ENCODE measurements at places on chromosomes 3 and 15.
A peak's percentile ranks its signal among the peaks of the same experiment; 100 is the strongest.

DNA sequence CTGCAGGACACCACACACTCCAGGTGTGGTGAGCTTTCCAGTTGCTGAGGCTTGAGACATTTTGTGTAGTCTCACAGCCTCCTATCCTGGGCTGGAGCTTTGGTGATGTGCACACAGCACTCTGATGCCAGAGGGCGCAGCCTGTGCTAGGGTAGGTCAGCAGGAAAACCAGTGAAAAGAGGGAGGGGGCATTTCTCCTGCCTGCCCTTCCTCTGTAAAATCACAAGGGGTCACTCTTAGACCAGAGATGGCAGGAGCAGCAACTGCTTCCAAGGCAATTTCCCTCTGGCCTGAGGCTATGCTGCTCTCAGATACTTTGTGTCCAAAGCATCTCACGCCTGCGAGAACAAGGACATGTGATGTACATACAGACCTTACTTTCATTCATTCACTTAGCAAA lies 16.5 kb upstream of the MUSTN1 start:
- DNase-seq, result peak; percentile 64

DNA sequence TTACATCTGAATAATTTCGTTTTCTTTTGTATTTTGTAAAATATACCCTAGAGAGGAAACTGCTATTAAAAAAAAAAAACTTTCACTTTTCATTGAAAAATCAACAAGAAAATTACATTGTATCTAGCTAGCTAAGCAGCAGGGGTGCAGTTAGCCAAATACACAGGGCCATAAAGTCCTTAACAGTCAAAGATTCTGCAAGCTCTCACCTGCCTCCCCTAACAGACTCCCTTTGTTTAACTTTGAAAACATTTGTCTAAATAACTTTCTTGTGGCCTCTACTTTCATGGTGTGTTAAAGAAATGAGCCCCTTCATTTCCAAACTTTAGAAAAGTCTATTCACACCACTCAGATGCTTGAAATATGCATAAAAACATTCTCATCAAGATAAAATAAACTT lies 23.3 kb downstream of the CBLB start:
- no peak for DNase-seq

GRCh38 chr3:128133273-128133883 lies 9.8 kb upstream of the RUVBL1 start:
- DNase-seq, result peak; percentile 72

DNA sequence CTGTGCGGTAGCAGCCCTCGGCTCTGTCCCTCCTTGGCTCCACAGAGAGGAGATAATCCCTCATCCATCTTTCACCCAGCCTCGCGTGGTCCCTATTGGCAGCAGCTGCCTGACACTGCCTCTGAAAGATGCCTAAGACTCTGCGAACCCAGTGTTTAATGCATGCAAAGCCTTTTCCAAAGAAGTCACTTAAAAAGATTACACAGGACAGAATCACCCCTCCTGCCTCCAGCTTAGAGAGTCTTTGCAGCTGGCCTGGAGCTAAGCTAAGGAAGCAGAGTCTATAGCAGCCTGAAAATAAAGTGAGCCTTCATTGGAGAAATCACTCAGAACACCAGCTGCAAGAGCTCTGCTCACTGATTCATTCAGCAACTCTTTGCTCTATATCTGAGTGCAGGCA lies 247.2 kb downstream of the SHQ1 start:
- no peak for DNase-seq

DNA sequence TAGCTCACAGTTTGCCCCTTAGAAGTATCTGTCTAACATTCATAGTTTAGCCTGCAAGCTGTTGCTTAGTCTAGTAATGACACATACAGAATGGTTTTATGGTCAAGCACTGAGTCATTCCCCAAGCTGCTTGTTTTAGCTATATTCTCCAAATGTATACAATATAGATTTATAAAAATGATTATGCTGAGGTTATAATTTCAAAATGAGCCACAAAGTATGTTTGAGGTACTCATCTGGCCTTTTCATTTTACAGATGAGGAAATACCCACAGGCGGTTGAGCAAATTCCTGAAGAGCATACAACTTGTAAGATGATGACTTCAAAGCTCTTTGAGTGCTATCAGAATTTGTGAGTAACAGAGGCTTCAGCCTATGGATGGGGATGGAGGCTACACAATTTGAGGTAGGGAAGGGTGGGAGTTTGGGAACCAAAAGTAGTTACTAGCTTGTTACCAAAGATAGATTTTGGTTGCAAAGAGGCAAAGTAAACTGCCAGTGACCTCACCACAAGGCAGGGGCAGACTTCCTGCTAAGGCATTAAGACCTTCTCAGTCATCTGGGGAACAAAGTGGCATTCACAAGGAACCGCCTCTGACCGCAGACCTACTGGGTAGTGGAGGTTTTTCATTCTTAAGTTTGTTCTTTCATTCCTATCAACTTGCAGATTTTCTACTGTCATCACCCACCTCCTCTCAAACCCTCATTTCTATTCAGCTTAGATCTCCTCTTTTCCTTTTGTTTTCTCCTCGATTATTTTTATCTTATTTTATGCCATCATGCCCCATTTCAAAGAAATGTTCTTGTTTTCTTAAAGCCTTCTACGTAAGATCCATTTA lies 257.2 kb upstream of the NECTIN3 start:
- peak; percentile 97 for DNase-seq

- DNase-seq, result no peak
Observed at GRCh38 chr15:44735482-44736180, 697 bp upstream of the TRIM69 start.

GRCh38 chr15:91790836-91791235 lies 62.7 kb upstream of the SLCO3A1 start:
- no peak for DNase-seq
